ENCODE measurements at places on chromosomes 13 and 19.

GRCh38 chr13:32443111-32443510 lies 15.2 kb upstream of the N4BP2L1 start:
- peaks cover 4% of the 10 kb centered on the region for H3K36me3 ChIP-seq
- H3K4me3 ChIP-seq, result no peak overlapping the region
- no peak overlapping the region for H3K27ac ChIP-seq
- H3K27me3 ChIP-seq, result no peaks in the 10 kb centered on the region
- peaks cover 12% of the 10 kb centered on the region for H3K4me1 ChIP-seq

DNA sequence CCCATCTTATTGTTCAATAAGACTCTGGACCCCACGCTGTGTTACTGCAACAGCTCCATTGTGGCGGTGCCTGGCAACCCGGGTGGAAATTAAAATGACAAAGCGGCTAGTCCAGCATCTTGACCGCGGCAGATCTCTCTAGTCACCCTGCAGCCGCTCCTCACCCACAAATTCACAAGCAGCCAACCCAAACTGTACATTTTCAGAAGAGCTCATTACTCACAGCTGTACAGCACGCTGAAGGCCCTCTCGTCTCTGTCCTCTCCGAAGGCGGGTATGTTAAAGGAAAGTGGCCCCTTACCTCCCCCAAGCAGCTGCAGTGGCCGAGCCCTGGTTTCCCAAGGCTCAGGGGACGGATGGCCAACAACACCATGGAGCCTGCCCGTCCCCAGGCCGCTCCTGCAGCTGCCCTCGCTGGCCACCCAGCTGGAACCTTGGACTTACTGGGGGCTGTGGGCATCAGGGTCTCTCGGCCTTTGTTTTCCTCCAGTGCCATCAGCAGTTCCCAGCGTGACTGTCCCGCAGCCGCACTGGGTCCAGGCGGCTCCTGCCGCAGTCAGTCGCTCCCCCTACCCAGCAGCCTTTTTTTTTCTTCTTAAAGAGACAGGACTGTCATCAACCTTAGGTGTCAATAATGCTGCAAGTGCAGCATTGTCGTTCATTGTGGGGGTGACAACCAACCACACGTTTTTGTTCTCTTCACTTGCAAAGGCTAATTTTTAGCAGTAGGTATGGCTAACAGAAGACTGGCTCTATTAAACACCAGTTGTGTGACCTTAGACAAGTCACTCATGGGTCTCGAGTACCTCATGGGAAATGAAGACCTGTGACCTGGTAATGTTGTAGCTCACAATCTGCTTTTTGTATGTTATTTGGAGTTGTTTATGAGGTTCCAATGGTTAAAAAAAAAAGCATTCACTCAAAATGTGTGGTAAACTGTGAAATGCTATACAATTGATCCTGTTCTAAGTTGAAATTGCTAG lies at the start of gene SACS:
Gene SACS (minus strand): TSS at position 532 of the 983 bp plus-strand sequence. CDS start 22,463 bp downstream, outside the sequence.
- peaks cover 11% of the 10 kb centered on the region for H3K36me3 ChIP-seq
- peak; percentile 48 for DNase-seq
- H3K4me3 ChIP-seq, result peak within 1 kb of the TSS; percentile 84
- peaks cover 6% of the 10 kb centered on the region for H3K27me3 ChIP-seq
- H3K27ac ChIP-seq, result peak within 1 kb of the TSS; percentile 61

DNA sequence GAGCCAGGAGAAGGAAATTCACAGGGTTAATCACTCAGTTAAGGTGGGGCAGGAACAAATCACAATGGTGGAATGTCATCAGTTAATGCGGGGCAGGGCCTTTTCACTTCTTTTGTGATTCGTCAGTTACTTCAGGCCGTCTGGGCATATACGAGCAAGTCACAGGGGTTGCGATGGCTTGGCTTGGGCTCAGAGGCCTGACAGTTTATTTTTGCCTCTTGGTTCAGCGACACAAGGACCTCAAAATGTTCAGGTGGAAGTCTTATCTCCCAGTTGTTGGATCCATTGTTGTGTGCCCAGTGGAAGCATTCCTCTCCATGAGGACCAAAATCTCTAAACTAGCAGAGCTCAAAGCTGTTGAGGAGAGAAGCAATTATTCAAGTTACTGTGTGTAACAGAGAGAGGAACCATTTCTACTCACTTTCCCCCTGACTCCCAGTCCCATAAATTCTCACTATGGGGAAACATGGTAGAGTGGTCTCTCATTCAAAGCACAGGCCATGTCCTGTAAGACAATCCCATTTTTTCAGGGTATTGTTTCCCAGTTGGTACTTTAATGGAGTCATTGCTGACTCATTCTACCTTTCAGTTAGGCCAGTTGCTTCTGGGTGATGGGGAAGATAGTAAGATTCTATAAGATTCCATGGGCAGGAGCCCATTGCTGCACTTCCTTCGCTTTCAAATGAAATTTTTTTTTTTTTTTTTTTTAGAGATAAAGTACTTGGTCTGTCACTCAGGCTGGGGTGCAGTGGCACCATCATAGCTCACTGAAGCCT lies 8.8 kb upstream of the COX7A1 start:
- no peak for DNase-seq
- peaks cover 51% of the 10 kb centered on the region for H3K4me1 ChIP-seq
- H3K4me3 ChIP-seq, result no peak overlapping the region
- peaks cover 34% of the 10 kb centered on the region for H3K36me3 ChIP-seq
- H3K27ac ChIP-seq, result peak overlapping the region; percentile 66

- DNase-seq, result no peak
- no peak overlapping the region for H3K27ac ChIP-seq
- no peaks in the 10 kb centered on the region for H3K27me3 ChIP-seq
- no peaks in the 10 kb centered on the region for H3K36me3 ChIP-seq
Measured at GRCh38 chr13:90352763-90353162, 994.7 kb upstream of the MIR17HG start.

GRCh38 chr19:57706346-57706745 lies 2.7 kb downstream of the ZNF154 start:
- H3K36me3 ChIP-seq, result peaks cover 89% of the 10 kb centered on the region
- H3K4me3 ChIP-seq, result peak overlapping the region; percentile 41
- peaks cover 10% of the 10 kb centered on the region for H3K27me3 ChIP-seq
- DNase-seq, result no peak
- H3K27ac ChIP-seq, result no peak overlapping the region
- peaks cover 10% of the 10 kb centered on the region for H3K4me1 ChIP-seq

DNA sequence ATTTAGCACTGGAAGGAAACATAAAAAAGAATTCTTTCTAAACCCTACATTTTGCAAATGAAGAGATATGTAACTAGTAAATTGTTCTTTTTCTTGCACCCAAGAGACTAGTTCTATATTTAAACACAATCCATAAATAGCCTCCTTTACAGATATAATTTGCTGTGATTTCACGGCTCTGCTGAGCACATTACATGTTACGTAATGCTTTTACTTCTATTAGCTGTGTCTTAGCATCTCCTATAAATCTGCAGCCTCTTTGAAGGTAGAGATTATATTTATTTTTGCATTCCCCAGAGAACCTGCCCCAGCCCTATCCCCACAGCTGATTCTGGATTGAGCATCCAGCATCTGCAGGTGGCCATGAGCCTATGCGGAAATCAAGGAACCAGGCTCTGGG lies 32.2 kb downstream of the LACC1 start:
- no peak overlapping the region for H3K27ac ChIP-seq
- no peak overlapping the region for H3K4me3 ChIP-seq
- no peaks in the 10 kb centered on the region for H3K36me3 ChIP-seq
- DNase-seq, result no peak
- H3K27me3 ChIP-seq, result peaks cover 5% of the 10 kb centered on the region

- no peaks in the 10 kb centered on the region for H3K4me1 ChIP-seq
- DNase-seq, result no peak
- H3K27ac ChIP-seq, result no peak overlapping the region
- H3K27me3 ChIP-seq, result no peaks in the 10 kb centered on the region
Measured at GRCh38 chr19:56273563-56274117, 1.1 kb downstream of the EDDM13 start.

DNA sequence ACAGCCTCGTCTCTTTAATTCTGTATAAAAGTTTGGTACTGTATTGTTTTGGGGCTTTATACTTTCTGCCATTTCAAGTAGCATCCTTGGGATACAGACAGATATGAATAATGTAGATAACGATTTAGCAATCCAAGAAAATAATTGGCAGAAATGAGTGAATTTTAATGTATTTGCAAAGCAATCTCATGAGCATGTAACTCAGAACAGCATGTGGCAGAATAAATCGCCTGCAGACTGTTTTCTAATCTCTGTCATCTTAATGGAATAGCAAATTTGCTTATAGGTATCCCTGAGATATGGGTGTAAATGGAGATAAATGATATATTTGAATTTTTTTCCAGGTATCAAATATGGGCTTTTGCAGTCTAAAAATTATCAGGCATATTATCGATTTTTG lies 166.0 kb downstream of the GPC5 start:
- DNase-seq, result no peak
- H3K4me3 ChIP-seq, result no peak overlapping the region
- no peak overlapping the region for H3K27ac ChIP-seq
- H3K36me3 ChIP-seq, result no peaks in the 10 kb centered on the region

- H3K4me1 ChIP-seq, result no peaks in the 10 kb centered on the region
- no peak overlapping the region for H3K4me3 ChIP-seq
- H3K36me3 ChIP-seq, result no peaks in the 10 kb centered on the region
Measured at GRCh38 chr13:111874981-111875380, 192.0 kb upstream of the SOX1 start.

GRCh38 chr19:31975461-31975860 lies 369.9 kb upstream of the ZNF507 start:
- no peak for DNase-seq
- peak overlapping the region; percentile 48 for H3K27ac ChIP-seq
- H3K4me1 ChIP-seq, result peaks cover 18% of the 10 kb centered on the region
- H3K27me3 ChIP-seq, result peaks cover 16% of the 10 kb centered on the region

DNA sequence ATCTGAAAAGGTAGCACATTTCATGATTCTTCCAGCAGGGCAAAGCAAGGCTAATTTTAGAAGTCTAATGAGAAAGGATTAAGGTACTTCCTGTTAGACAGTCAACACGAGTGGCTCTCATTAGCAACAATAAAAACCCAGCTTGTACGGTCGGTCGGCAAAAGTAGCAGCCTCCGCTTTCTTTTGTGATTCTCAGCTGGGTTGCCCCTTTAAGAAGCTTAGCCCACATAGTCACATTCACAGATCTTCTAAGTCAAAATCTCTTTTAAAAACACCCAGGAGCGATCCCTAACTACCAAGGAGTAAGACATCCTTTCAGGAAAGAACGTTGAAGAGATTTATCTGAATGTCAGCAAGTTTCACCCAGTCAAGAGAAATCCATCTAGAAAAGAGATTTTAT lies 684.8 kb downstream of the DIAPH3 start:
- H3K4me3 ChIP-seq, result no peak overlapping the region
- peaks cover 47% of the 10 kb centered on the region for H3K4me1 ChIP-seq
- no peak overlapping the region for H3K27ac ChIP-seq
- H3K27me3 ChIP-seq, result no peaks in the 10 kb centered on the region

- peak overlapping the region; percentile 95 for H3K4me3 ChIP-seq
- peaks cover 15% of the 10 kb centered on the region for H3K27me3 ChIP-seq
- H3K36me3 ChIP-seq, result peaks cover 62% of the 10 kb centered on the region
- no peak for DNase-seq
Measured at GRCh38 chr19:11598746-11599145, 1.5 kb downstream of the ZNF627 start.

- DNase-seq, result no peak
- H3K4me1 ChIP-seq, result peaks cover 39% of the 10 kb centered on the region
- H3K36me3 ChIP-seq, result peaks cover 4% of the 10 kb centered on the region
- H3K4me3 ChIP-seq, result no peak overlapping the region
- peaks cover 26% of the 10 kb centered on the region for H3K27me3 ChIP-seq
Measured at GRCh38 chr19:7921967-7922835, 2.1 kb downstream of the SNAPC2 start.

- peaks cover 83% of the 10 kb centered on the region for H3K36me3 ChIP-seq
- no peak for DNase-seq
- H3K4me3 ChIP-seq, result no peak overlapping the region
- no peaks in the 10 kb centered on the region for H3K27me3 ChIP-seq
- no peak overlapping the region for H3K27ac ChIP-seq
Measured at GRCh38 chr19:5260381-5260967, 80.1 kb downstream of the PTPRS start.

DNA sequence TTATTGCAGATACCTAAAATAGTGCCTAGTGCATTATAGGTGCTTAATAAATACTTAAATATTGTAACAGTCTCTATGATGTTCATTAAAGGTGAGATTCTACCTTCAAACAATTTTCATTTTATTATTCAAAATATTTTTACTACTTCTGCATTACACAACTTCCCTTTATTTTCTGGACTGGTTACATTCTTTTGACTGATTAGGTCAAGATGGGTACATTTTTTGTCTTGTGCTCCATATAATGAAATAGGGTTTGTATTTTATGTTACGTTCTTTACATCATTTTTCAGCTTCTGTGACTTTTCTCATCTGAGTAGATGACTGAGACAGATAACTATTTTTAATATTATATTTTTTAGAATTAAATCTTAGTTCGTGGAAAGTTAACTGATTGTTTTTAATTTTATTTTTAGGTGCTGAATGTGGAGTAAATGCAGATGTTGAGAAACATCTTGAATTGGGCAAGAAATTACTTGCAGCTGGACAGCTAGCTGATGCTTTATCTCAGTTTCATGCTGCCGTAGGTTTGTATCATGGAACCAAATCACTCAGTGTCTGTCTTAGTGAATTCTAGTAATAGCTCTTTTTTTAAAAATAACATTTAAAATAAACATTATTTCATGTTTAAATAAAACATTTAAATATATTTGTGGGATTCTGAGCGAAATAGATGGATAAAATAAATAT lies 32.0 kb downstream of the DNAJC3 start:
- DNase-seq, result no peak
- no peaks in the 10 kb centered on the region for H3K27me3 ChIP-seq
- peaks cover 41% of the 10 kb centered on the region for H3K36me3 ChIP-seq
- H3K4me3 ChIP-seq, result no peak overlapping the region
- H3K27ac ChIP-seq, result no peak overlapping the region

DNA sequence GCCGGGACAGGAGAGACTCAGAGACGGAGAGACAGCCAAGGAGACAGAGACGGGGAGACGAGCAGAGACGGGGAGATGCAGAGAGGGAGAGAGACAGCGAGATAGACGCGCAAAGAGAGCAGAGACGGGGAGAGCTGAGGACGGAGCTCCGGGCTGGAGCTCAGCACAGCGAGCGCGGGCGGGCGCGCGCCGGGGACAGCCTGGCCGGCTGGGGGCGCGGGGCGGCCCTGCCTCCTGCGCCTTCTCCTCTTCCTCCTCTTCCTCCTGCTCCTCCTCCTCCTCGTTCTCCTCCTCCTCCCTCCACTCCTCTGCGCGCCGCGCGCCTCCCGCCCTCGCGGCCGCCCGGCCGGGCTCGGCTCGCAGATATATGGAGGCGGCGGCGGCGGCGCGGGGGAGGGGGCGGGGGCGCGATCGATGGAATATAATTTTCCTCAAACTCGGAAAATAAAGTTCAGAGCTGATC lies at the start of gene ERFL:
Gene ERFL (minus strand): TSS at position 229 of the 463 bp plus-strand sequence. CDS start 15,530 bp downstream, outside the sequence.
- no peak within 1 kb of the TSS for H3K27ac ChIP-seq
- H3K4me3 ChIP-seq, result peak within 1 kb of the TSS; percentile 84
- H3K36me3 ChIP-seq, result no peaks in the 10 kb centered on the region
- H3K4me1 ChIP-seq, result peaks cover 38% of the 10 kb centered on the region

GRCh38 chr13:22095794-22096193 lies 424.9 kb downstream of the FGF9 start:
- peaks cover 82% of the 10 kb centered on the region for H3K36me3 ChIP-seq
- H3K4me1 ChIP-seq, result peaks cover 2% of the 10 kb centered on the region
- peaks cover 8% of the 10 kb centered on the region for H3K27me3 ChIP-seq
- peak overlapping the region; percentile 45 for H3K27ac ChIP-seq

GRCh38 chr13:39840201-39840600 lies 184.7 kb downstream of the COG6 start:
- no peaks in the 10 kb centered on the region for H3K27me3 ChIP-seq
- no peak for DNase-seq
- H3K4me3 ChIP-seq, result no peak overlapping the region
- peaks cover 14% of the 10 kb centered on the region for H3K4me1 ChIP-seq
- H3K36me3 ChIP-seq, result no peaks in the 10 kb centered on the region
- peak overlapping the region; percentile 59 for H3K27ac ChIP-seq
